ENCODE measurements at places on chromosomes 1 and 21. TPM values are rescaled to one million over a fixed set of nuclear protein-coding genes. Genes with fewer than 3 reads are reported as not detected.

- H3K4me1 ChIP-seq: no peaks in the 10 kb centered on the region
- no peaks in the 10 kb centered on the region for H3K27me3 ChIP-seq
- no peak overlapping the region for H3K4me3 ChIP-seq
- DNase-seq: no peak
- no peak overlapping the region for H3K27ac ChIP-seq
Measured at GRCh38 chr1:115296981-115297380, 41.1 kb downstream of the NGF start.

DNA sequence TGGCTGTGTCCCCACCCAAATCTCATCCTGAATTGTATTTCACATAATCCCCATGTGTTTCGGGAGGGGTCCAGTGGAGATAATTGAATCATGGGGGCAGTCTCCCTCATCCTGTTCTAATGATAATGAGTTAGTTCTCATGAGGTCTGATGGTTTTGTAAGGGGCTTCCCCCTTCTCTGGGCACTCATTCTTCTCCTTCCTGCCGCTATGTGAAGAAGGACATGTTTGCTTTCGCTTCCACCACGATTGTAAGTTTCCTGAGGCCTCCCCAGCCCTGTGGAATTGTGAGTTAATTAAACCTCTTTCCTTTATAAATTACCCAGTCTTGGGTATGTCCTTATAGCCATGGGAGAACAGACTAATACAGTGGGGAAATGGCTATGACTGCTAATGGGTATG, 72.7 kb upstream of the ZNF648 start:
- H3K27me3 ChIP-seq: no peaks in the 10 kb centered on the region
- H3K4me3 ChIP-seq: no peak overlapping the region
- no peak for DNase-seq
- no peak overlapping the region for H3K27ac ChIP-seq

- no peak for DNase-seq
- no peak overlapping the region for H3K4me3 ChIP-seq
- no peaks in the 10 kb centered on the region for H3K4me1 ChIP-seq
- H3K27ac ChIP-seq: no peak overlapping the region
- no peaks in the 10 kb centered on the region for H3K36me3 ChIP-seq
- H3K27me3 ChIP-seq: no peaks in the 10 kb centered on the region
Measured at GRCh38 chr1:15981679-15982078, 5.8 kb upstream of the ZBTB17 start.

DNA sequence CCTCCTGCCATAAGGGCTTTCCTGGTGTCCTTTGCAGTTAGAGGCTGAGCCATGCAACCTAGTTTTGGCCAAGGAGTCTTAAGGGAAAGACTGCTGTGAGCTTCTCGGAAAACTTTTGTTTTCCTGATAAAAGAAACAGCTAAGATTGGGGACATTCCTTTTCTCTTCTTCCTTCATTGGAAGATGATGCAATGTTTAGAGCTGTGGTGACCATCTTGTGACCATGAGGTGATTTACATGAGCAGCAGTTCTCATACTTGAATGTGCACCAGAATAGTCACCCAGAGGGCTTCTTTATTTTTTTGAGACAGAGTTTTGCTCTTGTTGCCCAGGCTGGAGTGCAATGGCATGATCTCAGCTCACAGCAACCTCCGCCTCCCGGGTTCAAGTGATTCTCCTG, 20.4 kb upstream of the SMAP2 start:
- H3K27me3 ChIP-seq: no peaks in the 10 kb centered on the region
- no peak overlapping the region for H3K27ac ChIP-seq
- H3K4me1 ChIP-seq: no peaks in the 10 kb centered on the region
- H3K36me3 ChIP-seq: no peaks in the 10 kb centered on the region
- no peak for DNase-seq
- H3K4me3 ChIP-seq: no peak overlapping the region

The CD2 gene
- not detected for total RNA-seq

- H3K4me1 ChIP-seq: no peaks in the 10 kb centered on the region
- H3K4me3 ChIP-seq: no peak overlapping the region
- no peaks in the 10 kb centered on the region for H3K36me3 ChIP-seq
- no peak for DNase-seq
Measured at GRCh38 chr1:164682570-164682969, 123.6 kb downstream of the PBX1 start.

GRCh38 chr1:201267481-201268229, 15.7 kb upstream of the PKP1 start:
- no peak overlapping the region for H3K4me3 ChIP-seq
- H3K4me1 ChIP-seq: no peaks in the 10 kb centered on the region
- peaks cover 10% of the 10 kb centered on the region for H3K27me3 ChIP-seq
- no peak for DNase-seq

GRCh38 chr1:35509558-35509957, 47.6 kb downstream of the KIAA0319L start:
- H3K4me3 ChIP-seq: no peak overlapping the region
- no peak overlapping the region for H3K27ac ChIP-seq
- H3K27me3 ChIP-seq: no peaks in the 10 kb centered on the region
- no peaks in the 10 kb centered on the region for H3K36me3 ChIP-seq
- no peak for DNase-seq

DNA sequence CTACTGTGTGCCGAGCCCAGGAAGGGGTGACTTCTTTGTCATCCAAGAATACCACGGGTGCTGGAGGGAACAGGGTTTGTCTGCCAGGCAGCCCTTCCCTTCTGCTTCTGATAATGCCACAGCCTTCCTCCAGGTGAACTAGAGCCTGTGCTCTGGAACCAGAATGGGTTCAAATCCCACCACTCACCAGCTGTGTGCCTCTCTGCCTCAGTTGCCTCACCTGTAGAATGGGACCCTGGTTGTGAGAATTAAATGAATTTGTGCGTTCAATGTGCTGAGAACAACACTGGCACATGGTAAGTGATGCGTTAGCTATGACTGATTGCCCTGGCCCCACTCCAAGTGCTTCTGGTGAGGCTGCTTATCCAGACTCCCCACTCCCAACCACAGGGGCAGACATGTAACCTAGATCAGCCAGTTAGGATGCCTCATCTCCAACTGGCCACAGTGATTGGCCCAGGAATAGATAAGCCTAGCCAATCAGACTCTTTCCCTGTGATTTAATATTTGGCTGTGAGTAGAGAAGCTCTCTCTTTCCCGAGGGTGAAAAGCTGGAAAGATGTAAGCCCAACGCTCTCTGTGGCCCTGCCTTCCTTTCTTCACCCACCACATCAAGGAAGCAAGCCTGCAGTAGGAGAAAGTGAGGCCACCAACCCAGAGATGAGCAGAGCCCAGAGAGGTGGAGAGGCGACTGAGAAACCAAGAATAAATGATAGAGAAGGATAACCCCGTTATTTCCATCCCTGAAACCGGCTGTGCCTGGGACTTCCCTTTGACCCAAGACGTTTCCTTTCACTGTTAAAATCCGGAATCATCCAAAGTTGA, 20.8 kb upstream of the LAPTM5 start:
- no peaks in the 10 kb centered on the region for H3K36me3 ChIP-seq
- H3K4me1 ChIP-seq: peaks cover 2% of the 10 kb centered on the region
- DNase-seq: no peak
- H3K27me3 ChIP-seq: no peaks in the 10 kb centered on the region

The LRRC38 gene
- 2.1 TPM for total RNA-seq

GRCh38 chr1:240173836-240174235, 82.2 kb downstream of the FMN2 start:
- H3K4me1 ChIP-seq: no peaks in the 10 kb centered on the region
- no peak overlapping the region for H3K27ac ChIP-seq
- H3K27me3 ChIP-seq: no peaks in the 10 kb centered on the region
- H3K4me3 ChIP-seq: no peak overlapping the region

The NPHS2 gene
- total RNA-seq: not detected

GRCh38 chr21:42539931-42540343, 26.3 kb downstream of the SLC37A1 start:
- DNase-seq: no peak
- H3K4me3 ChIP-seq: no peak overlapping the region
- no peaks in the 10 kb centered on the region for H3K27me3 ChIP-seq
- peaks cover 18% of the 10 kb centered on the region for H3K36me3 ChIP-seq
- no peak overlapping the region for H3K27ac ChIP-seq

GRCh38 chr1:172935062-172935592, 115.6 kb downstream of the TNFSF18 start:
- DNase-seq: no peak
- H3K4me3 ChIP-seq: no peak overlapping the region
- H3K4me1 ChIP-seq: no peaks in the 10 kb centered on the region
- H3K36me3 ChIP-seq: no peaks in the 10 kb centered on the region
- H3K27me3 ChIP-seq: no peaks in the 10 kb centered on the region

DNA sequence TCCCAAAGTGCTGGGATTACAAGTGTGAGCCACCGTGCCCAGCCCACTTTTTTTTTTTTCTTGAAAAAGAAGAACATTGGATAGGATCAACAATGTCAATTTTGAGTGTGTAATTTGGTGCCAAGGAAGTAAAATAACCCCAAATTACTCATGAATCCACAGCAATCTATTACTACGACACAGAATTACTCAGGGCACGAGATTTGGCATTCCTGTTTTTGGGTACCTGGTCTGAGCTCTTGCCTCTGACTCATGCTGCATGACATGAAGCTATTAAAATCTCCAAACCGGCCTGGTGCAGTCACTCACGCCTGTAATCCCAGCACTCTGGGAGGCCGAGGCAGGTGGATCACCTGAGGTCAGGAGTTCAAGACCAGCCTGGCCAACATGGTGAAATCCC, 10.4 kb downstream of the RNF19B start:
- peaks cover 8% of the 10 kb centered on the region for H3K4me1 ChIP-seq
- no peak overlapping the region for H3K27ac ChIP-seq
- DNase-seq: no peak
- no peak overlapping the region for H3K4me3 ChIP-seq
- no peaks in the 10 kb centered on the region for H3K36me3 ChIP-seq

The ZMPSTE24 gene
- total RNA-seq: 24.4 TPM

DNA sequence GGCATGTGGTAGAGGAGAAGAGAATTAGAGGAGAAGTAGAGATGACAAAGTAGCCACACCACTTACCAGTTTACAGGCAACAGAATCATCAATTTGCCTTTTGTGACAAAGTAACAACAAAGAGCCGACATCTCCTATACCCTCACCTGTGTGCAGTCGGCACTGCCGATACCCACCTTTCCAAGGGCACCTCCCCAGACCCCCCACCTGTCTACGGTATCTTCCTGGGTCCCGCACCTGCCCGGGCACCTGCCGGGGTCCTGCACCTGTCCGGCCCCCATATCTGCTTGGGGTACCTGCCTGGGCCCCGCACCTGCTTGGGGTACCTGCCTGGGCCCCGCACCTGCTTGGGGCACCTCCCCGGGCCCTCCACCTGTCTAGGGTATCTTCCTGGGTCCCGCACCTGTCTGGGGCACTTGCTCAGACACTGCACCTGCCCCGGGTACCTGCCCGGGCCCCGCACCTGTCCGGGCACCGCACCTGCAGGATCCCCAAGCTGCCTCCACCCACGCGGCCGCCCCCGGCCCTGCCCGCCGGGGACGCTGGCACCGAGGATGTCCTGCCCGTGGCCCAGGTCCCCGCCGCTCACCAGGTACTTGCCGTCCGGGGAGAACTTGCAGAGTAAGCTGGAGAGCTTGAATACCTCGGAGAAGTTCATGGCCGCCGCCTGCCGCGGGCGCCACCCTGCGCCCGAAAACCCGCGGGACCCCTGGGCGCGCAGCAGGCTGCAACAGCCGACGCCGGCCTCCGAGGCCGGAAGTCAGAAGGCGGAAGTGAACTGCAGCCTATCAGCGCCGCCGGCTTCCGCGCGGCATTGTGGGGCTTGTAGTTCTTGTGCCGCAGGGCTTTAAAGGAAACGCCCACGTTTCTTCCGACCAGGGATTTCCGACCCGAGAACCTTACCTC, at the start of gene WRAP73:
WRAP73 (minus strand) TSS at position 762 of the 906 bp plus-strand sequence; CDS start at position 658, 104 bp downstream.
- DNase-seq: peak; percentile 83
- H3K4me1 ChIP-seq: peaks cover 11% of the 10 kb centered on the region
- peaks cover 38% of the 10 kb centered on the region for H3K27me3 ChIP-seq
- peak within 1 kb of the TSS; percentile 78 for H3K4me3 ChIP-seq

- H3K4me1 ChIP-seq: peaks cover 13% of the 10 kb centered on the region
- peak; percentile 22 for DNase-seq
- no peaks in the 10 kb centered on the region for H3K36me3 ChIP-seq
- peak within 1 kb of the TSS; percentile 55 for H3K4me3 ChIP-seq
Measured at GRCh38 chr1:37793773-37794371, at the start of gene MANEAL. TSS of gene MANEAL (plus strand) at chr1:37793847. CDS start at chr1:37794183, 336 bp downstream.

DNA sequence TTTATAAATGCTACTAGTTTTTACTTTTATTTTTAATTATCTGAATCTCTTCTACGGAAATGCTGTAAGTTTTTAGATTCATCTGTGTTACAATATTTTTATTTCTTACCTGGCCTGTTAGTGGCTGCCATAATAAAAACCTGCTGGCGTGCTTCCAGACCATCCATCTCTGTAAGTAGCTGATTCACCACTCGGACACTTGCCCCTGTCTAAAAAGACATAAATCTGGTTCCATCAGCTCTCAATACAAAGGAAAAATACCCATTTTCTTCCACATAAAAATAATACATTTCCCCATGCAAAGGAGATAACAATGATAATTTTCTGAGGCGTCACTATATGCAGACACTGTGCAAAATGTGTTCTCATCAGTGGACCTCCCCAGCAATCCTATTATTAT, 62.0 kb downstream of the NVL start:
- H3K27me3 ChIP-seq: no peaks in the 10 kb centered on the region
- no peak overlapping the region for H3K27ac ChIP-seq
- H3K4me3 ChIP-seq: no peak overlapping the region
- no peaks in the 10 kb centered on the region for H3K4me1 ChIP-seq

DNA sequence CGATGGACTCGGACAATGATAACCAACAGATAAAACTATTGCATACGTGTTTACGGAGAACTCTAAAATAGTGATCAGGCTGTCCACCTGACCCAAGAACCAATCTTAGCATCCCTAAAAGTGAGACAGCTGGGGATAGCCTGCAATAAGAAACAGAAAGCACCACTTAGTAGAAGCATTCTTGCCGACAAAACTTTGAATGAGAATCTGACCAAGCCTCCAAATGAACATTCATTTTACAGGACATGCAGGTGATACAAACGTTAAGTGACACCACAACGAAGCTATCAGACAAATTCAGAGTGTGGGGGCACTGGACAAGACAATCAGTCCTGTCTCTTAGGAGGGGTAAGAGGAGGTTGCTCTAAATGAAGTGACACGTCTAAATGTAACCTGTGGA, 1.2 kb downstream of the PSMG1 start:
- peak overlapping the region; percentile 76 for H3K4me3 ChIP-seq
- H3K27ac ChIP-seq: peak overlapping the region; percentile 92
- H3K27me3 ChIP-seq: no peaks in the 10 kb centered on the region
- no peak for DNase-seq
- H3K36me3 ChIP-seq: no peaks in the 10 kb centered on the region

GRCh38 chr1:222275001-222275728, 272.7 kb downstream of the HHIPL2 start:
- no peak for DNase-seq
- H3K36me3 ChIP-seq: no peaks in the 10 kb centered on the region
- H3K27ac ChIP-seq: no peak overlapping the region
- no peak overlapping the region for H3K4me3 ChIP-seq

- H3K27ac ChIP-seq: no peak overlapping the region
- H3K36me3 ChIP-seq: no peaks in the 10 kb centered on the region
- no peaks in the 10 kb centered on the region for H3K27me3 ChIP-seq
- no peaks in the 10 kb centered on the region for H3K4me1 ChIP-seq
- H3K4me3 ChIP-seq: no peak overlapping the region
Measured at GRCh38 chr1:218048828-218049420, 236.2 kb upstream of the RRP15 start.

GRCh38 chr21:17542371-17543011, 29.6 kb downstream of the CXADR start:
- H3K36me3 ChIP-seq: no peaks in the 10 kb centered on the region
- H3K4me3 ChIP-seq: no peak overlapping the region
- H3K27me3 ChIP-seq: no peaks in the 10 kb centered on the region
- no peak for DNase-seq
- no peaks in the 10 kb centered on the region for H3K4me1 ChIP-seq
- H3K27ac ChIP-seq: no peak overlapping the region

The RRP15 gene
- total RNA-seq: 27.4 TPM

The MIXL1 gene
- total RNA-seq: not detected

GRCh38 chr1:26169198-26169554, 413 bp upstream of the C1orf232 start:
- no peaks in the 10 kb centered on the region for H3K27me3 ChIP-seq
- peaks cover 3% of the 10 kb centered on the region for H3K36me3 ChIP-seq
- H3K4me1 ChIP-seq: peaks cover 20% of the 10 kb centered on the region

The SH2D1B gene
- total RNA-seq: 2.1 TPM
